ENCODE measurements at places on chromosomes 3 and 15.

DNA sequence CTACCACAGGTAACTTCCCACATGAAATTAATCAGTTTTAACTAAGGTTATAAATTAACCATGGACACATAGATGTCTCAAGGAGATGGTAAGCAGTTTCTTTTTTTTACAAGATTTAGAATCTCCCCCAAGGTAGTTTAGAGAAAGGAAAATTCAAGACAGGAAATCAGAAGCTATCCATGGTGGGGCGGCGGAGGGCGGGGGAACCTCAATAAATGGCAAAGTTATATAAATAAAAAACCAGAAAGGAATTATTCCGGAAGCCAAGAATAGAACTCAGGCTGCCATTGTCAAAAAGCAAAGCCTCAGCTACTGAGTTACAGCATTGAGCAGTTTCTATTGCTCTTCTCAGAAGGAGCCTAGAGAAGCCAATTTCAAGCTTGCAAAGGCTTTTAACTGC, 172.1 kb upstream of the SMAD3 start:
- no peak for DNase-seq

DNA sequence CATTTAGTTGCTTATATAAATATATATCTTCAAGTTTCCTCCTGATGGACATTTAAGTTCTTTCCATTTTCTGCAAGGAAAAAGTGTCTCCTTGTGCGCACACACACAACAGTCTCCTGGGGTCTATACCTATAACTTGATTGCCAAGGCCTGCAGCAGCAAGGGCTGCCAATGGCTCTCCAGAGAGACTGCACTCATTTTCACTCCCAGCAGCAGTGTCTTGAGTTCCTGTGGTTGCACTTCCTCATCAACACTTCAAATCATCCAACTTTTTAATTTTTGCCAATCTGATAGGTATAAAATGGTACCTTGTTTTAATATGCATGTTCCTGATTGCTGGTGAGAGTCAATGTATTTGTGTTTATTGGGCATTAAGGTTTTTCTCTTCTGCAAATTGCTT, 23.1 kb downstream of the TNFAIP8L3 start:
- no peak for DNase-seq

DNA sequence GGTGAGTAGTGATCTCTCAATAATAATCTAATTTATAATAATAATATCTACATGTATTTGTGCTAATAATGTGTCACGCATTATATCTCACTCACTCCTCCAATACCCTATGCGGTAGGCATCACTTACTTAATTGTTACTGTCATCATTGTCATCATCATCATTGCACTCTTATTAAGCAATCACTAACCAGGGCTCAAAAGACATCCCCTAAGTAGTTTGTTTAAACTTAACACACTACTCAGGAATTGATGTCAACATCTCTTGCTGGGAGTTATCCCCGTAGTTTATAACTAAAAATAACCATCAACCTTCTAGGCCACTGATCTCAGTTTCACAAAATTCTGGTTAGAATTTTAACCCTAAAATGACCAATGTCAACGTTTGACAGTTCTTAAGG, 56.8 kb upstream of the ICE2 start:
- no peak for DNase-seq

GRCh38 chr3:187490366-187490765, 122.2 kb downstream of the RTP4 start:
- no peak for DNase-seq

- no peak for DNase-seq
Observed at GRCh38 chr3:44845528-44846520, 15.9 kb upstream of the TMEM42 start.

All from nephron progenitor cell (in vitro differentiated cells).